NCI-H748 treated with DMSO at 0.1 percent for 48 hours (cell line): ENCODE measurements at places on chromosomes 3 and 15.
A peak's percentile ranks its signal among the peaks of the same experiment; 100 is the strongest.

GRCh38 chr15:52524223-52525136 is 4.2 kb downstream of the MYO5A start:
- DNase-seq: no peak

- DNase-seq: peak; percentile 38
Observed at GRCh38 chr15:94164202-94164807, 67.1 kb upstream of the MCTP2 start.

DNA sequence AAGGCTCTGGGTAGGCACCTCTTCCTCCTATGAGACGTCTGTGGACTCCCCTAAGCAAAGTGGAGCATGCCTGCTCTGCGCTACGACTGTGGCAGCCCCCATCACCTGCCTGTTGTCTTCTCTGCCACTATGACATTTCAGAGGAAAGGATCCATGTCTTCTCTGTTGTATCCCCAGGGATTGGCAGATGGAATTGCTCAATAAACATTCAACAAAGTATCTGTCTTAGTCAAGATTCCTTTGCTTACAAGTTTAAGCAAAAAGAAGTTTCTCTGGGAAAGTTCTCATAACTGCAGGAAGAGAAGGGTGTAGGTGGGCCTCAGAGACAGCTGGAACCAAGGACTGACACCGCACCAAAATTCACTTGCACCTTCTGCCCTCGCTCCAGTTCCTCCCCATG is 34.3 kb downstream of the AMOTL2 start:
- DNase-seq: no peak

- no peak for DNase-seq
Observed at GRCh38 chr3:186406669-186407635, 44.9 kb upstream of the DGKG start.

DNA sequence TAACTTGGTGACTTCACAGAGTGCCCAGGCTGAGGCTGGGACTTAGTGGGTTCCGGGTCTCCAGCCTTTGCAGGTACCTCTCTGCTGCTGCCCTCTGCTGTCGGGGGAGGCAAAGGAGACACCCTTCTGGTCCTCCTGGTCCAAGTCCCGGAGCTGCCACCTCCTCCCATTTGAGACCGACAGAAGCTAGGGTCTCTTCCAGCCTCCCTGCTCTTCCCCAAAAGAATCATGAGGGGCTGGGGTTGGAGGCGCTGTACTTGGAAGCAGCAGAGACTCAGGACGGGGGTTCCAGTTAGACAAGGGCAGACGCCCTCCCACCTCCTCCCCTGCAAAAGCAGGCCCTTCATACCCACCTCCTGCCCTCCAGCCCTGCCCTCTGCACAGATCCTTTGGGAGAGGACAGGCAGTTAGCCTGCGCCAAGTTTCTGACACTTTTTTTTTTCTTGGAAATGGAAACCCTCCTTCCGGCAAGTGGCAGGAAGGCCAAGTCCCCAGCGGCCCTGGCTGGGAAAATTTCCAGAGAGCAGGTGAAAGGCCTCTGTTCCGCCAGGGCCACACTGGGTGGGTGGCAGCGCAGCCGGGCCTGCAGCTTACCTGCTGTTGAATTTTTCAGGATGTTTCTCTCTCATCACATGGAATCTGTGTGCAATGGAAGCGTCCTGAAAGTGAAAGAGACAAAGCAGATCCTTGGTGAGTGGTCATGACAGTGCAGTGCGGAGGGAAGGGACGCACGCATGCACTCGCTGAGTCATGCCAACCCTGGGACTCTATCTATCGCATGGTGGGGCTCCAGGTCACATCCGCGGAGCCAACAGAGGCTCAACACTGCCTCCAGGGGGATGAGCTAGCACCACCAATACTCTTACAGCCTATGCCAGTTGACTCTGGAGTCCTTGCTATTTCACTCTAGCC is 119.9 kb downstream of the DGKG start:
- no peak for DNase-seq

GRCh38 chr3:79406175-79406574 is 361.6 kb downstream of the ROBO1 start:
- no peak for DNase-seq

GRCh38 chr3:127814325-127814781 is 8.0 kb downstream of the MGLL start:
- no peak for DNase-seq

DNA sequence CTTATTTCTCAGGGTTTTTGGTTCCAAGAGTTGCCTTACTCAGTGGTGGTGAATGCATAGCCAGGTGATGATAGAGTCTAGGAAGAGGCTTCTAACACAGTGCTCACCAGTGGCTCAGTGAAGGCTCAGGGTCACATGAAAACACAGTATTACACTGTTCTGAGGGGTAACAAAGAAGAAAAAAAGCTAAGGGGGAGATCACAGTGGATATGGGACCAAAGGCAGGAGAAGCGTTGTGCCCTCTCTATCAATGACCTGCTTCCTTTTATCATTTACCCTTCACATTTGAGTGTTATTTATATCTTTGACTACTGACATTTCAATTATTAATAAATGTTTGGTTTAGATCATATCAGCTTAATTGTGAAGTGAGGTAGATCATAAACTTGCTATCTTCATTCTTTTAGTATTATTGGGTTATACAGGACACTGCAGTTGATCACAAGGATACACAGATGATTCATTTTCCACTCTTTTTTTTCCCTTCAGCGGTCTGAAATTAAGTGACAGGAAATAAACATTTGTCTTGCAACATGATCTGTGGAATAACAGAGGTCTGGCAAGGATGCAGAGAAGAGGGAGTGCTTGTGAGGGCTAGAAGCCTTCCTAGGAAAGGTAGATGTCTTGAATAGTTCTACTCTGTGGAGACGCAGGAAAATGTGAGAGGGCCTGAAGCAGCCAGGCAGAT is 171.7 kb downstream of the C3orf38 start:
- DNase-seq: peak; percentile 9

- no peak for DNase-seq
Observed at GRCh38 chr15:35252351-35252865, 167.3 kb upstream of the NANOGP8 start.

- peak; percentile 0 for DNase-seq
Observed at GRCh38 chr3:195774917-195775316, 36.8 kb downstream of the MUC4 start.
